ENCODE measurements at places on chromosomes 2 and 18.

- no peak for DNase-seq
Measured at GRCh38 chr2:108621687-108622681, 87.7 kb downstream of the LIMS1 start.

DNA sequence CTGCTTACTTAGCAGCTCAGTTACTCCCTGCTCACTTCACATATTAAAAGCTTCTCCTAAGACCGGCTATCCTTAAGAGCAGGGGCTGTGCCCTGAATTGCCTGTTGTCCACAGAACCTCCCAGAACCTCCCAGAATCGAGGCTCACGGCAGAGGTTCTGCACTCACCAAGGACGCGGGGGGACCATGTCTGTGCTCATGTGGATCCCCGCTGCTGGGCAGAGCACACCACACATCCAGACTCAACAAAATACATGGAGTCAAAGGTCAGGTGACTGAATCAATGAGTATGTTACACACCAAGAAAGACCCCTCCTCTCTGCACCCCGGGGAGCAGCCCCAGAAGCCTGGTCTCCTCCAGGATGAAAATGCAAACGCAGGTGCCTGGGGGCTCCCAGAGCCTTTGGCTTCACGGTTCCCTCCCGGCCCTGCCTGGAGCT, 149.0 kb downstream of the MBP start:
- DNase-seq: no peak

DNA sequence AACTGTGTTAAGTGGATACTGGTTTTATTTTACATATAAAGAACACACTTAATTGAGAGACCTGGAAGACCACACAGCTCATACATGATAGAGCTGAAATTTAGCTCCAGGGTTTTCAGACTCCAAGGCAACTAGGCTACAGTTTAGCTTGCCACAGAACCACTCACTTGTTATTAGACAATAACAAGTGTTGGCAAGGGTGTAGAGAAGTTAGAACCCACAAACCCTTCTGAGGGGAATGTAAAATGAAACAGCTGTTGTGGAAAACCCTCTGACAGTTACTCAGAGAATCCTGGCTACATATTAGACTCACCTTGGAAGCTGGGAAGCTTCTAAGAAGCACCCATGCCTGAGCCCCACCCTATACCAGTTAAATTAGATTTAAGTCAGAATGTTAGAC, 75.3 kb downstream of the MAP3K20 start:
- DNase-seq: no peak

DNA sequence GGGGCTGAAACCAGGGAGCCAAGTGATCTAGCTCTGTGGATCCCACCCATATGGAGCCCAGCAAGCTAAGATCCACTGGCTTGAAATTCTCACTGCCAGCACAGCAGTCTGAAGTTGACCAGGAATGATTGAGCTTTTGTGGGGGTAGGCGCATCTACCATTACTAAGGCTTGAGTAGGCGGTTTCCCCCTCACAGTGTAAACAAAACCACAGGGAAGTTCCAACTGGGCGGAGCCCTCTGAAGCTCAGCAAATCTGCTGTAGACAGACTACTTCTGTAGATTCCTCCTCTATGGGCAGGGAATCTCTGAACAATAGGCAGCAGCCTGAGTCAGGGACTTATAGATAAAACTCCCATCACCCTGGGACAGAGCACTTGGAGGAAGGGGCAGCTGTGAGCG, 96.7 kb downstream of the CCDC148 start:
- no peak for DNase-seq

DNA sequence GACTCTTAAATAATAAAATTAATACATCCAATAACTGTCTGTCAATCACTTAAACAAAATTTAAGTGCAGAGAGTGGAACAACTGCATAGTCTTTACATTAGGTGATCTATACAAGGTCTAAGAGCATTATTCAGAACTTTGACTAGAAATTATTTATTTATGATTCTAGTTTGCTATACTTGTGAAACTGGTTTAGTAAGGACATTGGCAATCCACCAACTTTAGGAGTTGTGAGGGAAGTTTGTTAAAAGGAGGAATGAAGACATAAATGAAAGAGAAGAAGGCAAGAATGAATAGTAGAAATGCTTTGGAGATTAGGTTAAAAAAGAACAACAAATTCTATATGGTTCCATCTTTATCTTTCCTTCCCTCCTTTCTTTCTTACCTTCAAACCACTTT, 217.5 kb downstream of the GPD2 start:
- no peak for DNase-seq

- DNase-seq: no peak
Measured at GRCh38 chr18:35096677-35097011, 55.4 kb downstream of the MAPRE2 start.

- no peak for DNase-seq
Measured at GRCh38 chr2:107730898-107731297, 95.8 kb upstream of the RGPD4 start.

DNA sequence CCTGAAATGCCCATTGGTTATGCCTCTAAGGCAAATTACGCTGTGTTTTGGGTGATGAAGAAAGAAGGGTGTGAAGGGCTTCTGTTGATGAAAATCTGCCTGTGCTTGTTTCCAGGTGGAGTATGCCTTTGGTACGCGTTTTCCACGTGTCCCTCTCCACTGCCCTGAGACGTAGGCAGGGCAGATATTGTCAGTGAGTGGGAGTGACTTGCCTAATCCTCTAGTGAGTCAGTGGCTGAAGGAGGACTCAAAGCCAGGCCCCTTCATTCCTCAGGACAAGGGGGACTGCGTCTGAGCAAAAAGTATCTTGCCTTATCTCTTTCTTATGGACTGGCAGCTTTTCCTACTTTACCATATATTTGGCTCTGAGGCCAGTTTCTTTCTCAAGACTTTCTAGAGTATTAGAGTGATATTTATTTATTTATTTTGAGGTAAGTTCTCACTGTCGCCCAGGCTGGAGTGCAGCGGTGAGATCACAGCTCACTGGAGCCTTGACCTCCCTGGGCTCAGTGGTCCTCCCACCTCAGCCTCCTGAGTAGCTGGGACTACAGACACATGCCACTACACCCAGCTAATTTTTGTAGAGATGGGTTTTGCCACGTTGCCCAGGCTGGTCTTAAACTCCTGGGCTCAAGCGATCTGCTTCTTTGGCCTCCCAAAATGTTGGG, 10.2 kb downstream of the RALB start:
- DNase-seq: no peak

GRCh38 chr2:204282525-204282924, 262.8 kb upstream of the PARD3B start:
- no peak for DNase-seq

- no peak for DNase-seq
Measured at GRCh38 chr2:157254041-157254440, 3.5 kb upstream of the GALNT5 start.

Measured in NCI-H2081 treated with DMSO at 0.1 percent for 48 hours (cell line).